ENCODE measurements at places on chromosomes 6 and 20.

- DNase-seq = no peak
Observed at GRCh38 chr20:1702328-1702727, 44.7 kb upstream of the SIRPG start.

- no peak for DNase-seq
Observed at GRCh38 chr20:51542571-51543421, at the start of gene NFATC2. TSS of gene NFATC2 (minus strand) at chr20:51542719. CDS start at chr20:51542499, 220 bp downstream.

DNA sequence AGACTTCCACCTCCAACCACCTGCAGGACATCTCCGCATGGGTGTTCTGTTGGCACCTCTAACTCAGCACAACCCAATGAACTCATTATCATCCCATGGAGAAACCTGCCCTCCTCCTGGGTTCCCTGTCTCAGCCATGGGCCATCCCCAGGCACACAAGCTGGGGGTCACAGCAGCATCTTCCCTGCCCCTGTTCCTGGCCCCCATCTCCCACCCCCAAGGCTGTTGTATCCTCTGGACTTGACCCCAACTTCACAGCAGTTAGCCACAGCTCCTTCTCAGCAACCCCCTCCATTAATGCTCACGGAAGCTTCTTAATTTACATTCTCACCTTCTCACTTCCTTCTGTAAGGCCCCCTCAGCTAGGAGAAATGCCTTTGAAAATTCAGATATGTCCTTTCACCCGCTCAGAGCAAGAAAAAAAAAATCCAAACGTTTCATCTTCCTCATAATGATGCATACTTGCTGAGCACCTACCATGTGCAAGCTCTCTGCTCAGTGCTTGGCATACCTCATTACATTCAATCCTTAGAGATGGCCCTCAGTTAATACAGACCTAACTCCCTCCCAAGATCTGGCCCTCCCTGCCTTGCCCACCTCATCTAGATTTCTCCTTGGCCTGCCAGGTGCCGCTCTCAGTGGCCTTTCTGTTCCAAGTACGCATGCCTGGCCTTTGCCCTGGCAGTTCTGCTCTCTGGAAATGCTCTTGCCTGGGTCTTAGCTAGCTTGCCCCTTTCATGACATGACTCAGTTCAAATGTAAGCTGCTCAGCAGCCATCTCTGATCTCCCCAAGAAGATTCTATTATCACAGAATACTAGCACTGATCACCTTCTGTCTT is 2.5 kb upstream of the NELFCD start:
- DNase-seq = no peak

- DNase-seq = no peak
Observed at GRCh38 chr20:13813910-13814309, 29.1 kb downstream of the NDUFAF5 start.

GRCh38 chr6:136547336-136547735 is 2.9 kb downstream of the MAP7 start:
- peak; percentile 48 for DNase-seq

DNA sequence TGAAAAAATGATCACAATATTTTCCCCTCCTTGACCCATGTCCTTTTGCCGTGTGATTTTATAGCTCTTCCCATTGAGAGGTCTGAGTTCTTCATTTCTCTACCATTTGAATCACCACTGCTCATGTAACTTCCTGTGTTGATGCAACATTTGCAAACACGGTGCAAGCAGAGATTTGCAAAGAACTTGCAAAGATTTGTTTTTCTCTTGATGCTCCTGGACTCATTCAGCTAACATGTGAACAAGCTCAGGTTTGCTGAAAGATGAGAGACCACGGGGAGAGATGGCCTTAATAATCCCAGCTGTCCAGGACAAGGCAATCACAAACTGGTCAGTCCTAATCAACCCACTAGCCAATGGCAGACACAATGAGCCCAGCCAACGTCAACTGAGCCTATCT is 8.6 kb downstream of the VNN2 start:
- DNase-seq = no peak

DNA sequence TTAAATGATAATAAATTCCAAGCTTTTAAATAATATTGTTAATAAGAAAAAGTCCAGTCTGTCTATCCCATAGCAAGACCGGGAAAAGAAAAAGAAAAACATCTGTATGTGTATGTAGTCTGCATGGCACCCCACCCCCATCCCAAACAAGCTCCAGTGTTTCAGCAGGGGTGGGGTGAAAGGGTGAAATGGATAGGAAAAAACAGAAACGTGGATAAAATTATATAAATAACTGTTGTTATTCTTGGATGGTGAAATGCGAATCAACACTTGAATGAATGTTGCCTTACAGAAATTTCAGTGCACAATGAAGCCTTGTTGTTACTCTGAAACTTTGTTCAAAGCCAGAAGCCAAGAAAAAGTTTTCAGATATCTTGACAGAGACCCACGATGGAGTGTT is 31.4 kb downstream of the HAO1 start:
- no peak for DNase-seq

DNA sequence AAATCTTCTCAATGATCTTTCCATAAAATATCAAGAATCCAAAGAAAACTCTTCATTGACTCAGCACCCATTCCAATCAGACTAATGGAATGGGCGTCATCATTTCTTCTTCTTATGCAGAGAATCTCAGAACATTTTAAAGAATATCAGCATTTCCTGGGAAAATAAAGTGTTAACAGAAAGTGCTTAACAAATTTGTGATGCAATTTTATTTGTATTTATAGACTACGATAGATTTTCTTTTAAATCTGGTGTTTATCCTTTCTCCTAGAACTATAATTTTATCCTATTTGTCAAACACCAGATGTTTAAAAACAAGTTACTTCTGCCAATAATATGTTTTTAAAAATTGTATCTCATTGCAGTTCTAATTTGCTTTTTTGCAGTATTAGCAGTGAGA is 330.7 kb downstream of the COL12A1 start:
- DNase-seq = no peak

- DNase-seq = no peak
Observed at GRCh38 chr6:105651969-105652368, 249.1 kb upstream of the PREP start.

- peak; percentile 76 for DNase-seq
Observed at GRCh38 chr6:142844065-142844755, 100.8 kb downstream of the HIVEP2 start.

GRCh38 chr6:13519839-13520238 is 32.4 kb upstream of the GFOD1 start:
- DNase-seq = no peak

DNA sequence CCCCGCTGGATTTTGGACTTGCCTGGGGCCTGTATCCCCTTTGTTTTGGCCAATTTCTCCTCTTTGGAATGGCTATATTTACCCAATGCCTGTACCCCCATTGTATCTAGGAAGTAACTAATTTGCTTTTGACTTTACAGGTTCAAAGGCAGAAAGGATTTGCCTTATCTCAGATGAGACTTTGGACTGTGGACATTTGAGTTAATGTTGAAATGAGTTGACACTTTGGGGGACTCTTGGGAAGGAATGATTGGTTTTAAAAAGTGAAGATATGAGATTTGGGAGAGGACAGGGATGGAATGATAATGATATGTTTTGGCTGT is 1220.3 kb upstream of the CITED2 start:
- DNase-seq = no peak
